ENCODE measurements at places on chromosomes 4 and X.

DNA sequence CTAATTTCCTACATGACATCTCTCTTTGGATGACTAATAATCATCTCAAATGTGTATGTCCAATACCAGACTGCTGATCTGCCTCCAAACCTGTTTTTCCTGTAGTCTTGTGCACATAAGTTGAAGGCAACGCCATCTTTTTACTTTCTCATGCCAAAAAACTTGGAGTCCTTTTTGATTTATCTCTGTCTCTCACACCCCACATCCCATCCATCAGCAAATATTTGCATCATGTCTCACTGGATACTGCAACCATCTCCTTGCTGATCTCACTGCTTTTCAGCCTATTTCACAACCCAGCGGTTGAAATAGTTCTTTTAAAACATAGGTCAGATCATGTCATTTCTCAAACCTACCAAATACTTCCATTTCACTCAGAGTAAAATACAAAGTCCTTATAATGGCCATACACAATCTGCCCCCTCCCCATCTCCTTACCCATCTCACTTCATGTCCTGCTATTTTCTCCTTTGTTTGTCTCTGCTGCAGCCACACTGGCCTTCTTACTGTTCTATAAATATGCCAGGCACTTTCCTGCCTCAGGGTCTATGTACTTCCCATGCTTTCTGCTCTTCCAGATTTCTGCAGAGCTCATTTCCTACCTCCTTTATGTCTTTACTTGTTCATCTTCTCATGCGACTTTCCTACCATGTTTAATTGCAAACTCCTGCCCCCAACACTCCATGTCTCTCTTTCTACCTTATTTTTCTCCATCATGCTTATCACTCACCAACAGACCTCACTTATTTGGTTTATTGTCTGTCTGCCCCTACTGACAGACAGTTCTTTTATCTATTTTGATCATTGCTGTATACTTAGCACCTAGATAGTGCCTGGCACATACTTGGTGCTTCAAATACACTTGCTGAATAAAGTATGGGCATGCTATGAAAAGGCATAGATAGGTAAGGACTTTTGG, 98.8 kb downstream of the ANXA3 start:
- DNase-seq, result no peak
- H3K27me3 ChIP-seq, result no peaks in the 10 kb centered on the region
- H3K27ac ChIP-seq, result no peak overlapping the region
- H3K4me3 ChIP-seq, result no peak overlapping the region

GRCh38 chr4:85715991-85716737, 241.2 kb downstream of the ARHGAP24 start:
- no peak for DNase-seq
- H3K4me1 ChIP-seq, result no peaks in the 10 kb centered on the region
- H3K27me3 ChIP-seq, result no peaks in the 10 kb centered on the region

DNA sequence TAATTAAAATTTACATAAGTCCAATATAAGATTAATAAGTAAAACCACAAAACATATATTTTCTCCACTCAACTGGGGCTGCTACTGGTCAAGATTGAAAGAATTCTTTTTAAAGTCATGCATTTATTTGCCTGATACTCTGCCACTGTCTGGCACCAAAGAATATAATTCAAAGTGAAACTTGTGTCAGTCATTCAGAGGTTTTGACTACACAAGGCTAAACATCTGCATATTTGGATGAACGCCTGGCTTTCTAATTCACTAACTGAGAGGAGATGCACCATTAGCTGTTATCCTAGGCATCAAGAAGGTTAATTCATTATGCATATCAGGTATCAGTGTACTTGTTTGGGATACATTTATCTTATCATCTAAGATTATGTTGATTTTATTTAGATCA, 598.5 kb downstream of the CENPC start:
- H3K27me3 ChIP-seq, result no peaks in the 10 kb centered on the region
- no peak overlapping the region for H3K4me3 ChIP-seq
- H3K27ac ChIP-seq, result no peak overlapping the region
- no peaks in the 10 kb centered on the region for H3K36me3 ChIP-seq

- H3K27ac ChIP-seq, result no peak overlapping the region
- H3K4me1 ChIP-seq, result no peaks in the 10 kb centered on the region
- no peak overlapping the region for H3K4me3 ChIP-seq
- H3K27me3 ChIP-seq, result no peaks in the 10 kb centered on the region
Measured at GRCh38 chr4:52102587-52102986, 51.5 kb downstream of the SPATA18 start.

- H3K27me3 ChIP-seq, result no peaks in the 10 kb centered on the region
- H3K27ac ChIP-seq, result no peak overlapping the region
- H3K4me3 ChIP-seq, result no peak overlapping the region
- no peaks in the 10 kb centered on the region for H3K4me1 ChIP-seq
- DNase-seq, result no peak
Measured at GRCh38 chr4:138537731-138538490, 295.8 kb upstream of the SLC7A11 start.

GRCh38 chr4:173492315-173492714, 37.7 kb downstream of the HAND2 start:
- no peak overlapping the region for H3K27ac ChIP-seq
- no peaks in the 10 kb centered on the region for H3K4me1 ChIP-seq
- H3K4me3 ChIP-seq, result no peak overlapping the region
- H3K27me3 ChIP-seq, result no peaks in the 10 kb centered on the region

DNA sequence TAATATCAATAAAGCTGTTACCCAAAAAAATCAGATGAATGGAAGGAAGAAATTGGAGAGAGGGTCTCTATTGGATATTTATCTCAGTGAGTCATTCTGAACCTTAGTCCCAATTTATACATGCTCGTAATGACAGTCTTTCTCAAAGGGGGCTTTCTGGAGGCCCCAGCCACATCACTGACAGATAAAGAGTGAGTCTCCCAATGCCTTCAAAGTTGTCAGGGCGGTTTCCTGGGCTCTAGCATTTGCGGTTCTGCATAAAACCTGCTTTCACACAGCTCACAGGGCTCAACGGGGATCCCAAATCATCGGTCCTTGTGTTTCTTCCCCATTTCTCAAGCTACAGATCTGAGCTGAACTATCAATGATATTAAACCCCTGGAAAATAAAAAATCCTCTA, 17.3 kb downstream of the TCEANC start:
- H3K36me3 ChIP-seq, result no peaks in the 10 kb centered on the region
- peak overlapping the region; percentile 93 for H3K27ac ChIP-seq
- H3K4me1 ChIP-seq, result peaks cover 34% of the 10 kb centered on the region
- H3K27me3 ChIP-seq, result no peaks in the 10 kb centered on the region
- H3K4me3 ChIP-seq, result no peak overlapping the region

DNA sequence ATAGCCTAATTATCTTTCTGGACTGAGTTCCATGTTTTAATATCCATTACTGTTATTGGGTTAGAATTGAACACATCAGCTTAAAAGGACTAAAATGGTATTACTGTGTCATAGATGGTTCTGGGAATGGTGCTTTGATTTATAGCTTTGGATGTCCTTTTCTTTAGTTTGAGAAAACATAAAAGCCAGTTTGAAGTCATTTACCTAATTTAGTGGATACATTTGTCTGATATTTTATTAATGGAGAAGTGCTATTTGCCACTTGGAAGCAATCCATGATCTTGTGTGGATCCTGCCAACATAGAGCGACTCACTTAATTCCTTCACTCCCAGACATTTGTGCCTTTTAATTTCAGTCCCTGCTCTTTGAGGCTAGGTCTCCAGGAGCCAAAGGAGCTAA, 212.4 kb upstream of the PACRGL start:
- H3K36me3 ChIP-seq, result no peaks in the 10 kb centered on the region
- H3K4me1 ChIP-seq, result no peaks in the 10 kb centered on the region
- H3K27ac ChIP-seq, result no peak overlapping the region
- no peak for DNase-seq
- H3K4me3 ChIP-seq, result no peak overlapping the region

- H3K27ac ChIP-seq, result no peak overlapping the region
- H3K36me3 ChIP-seq, result no peaks in the 10 kb centered on the region
- H3K4me1 ChIP-seq, result peaks cover 34% of the 10 kb centered on the region
- no peaks in the 10 kb centered on the region for H3K27me3 ChIP-seq
Measured at GRCh38 chr4:145493166-145493565, 11.5 kb downstream of the SMAD1 start.

- no peak overlapping the region for H3K4me3 ChIP-seq
- DNase-seq, result peak; percentile 49
- H3K4me1 ChIP-seq, result peaks cover 14% of the 10 kb centered on the region
- peaks cover 29% of the 10 kb centered on the region for H3K36me3 ChIP-seq
Measured at GRCh38 chrX:107712231-107713202, 63.1 kb downstream of the TSC22D3 start.

GRCh38 chr4:4762909-4763821, 96.3 kb upstream of the MSX1 start:
- no peak overlapping the region for H3K4me3 ChIP-seq
- H3K27me3 ChIP-seq, result no peaks in the 10 kb centered on the region
- H3K36me3 ChIP-seq, result no peaks in the 10 kb centered on the region
- no peak for DNase-seq
- no peak overlapping the region for H3K27ac ChIP-seq
- peaks cover 8% of the 10 kb centered on the region for H3K4me1 ChIP-seq

GRCh38 chrX:131633285-131633917, 89.5 kb downstream of the OR13H1 start:
- no peaks in the 10 kb centered on the region for H3K36me3 ChIP-seq
- no peak overlapping the region for H3K27ac ChIP-seq
- H3K27me3 ChIP-seq, result no peaks in the 10 kb centered on the region
- peak; percentile 51 for DNase-seq
- H3K4me3 ChIP-seq, result no peak overlapping the region

DNA sequence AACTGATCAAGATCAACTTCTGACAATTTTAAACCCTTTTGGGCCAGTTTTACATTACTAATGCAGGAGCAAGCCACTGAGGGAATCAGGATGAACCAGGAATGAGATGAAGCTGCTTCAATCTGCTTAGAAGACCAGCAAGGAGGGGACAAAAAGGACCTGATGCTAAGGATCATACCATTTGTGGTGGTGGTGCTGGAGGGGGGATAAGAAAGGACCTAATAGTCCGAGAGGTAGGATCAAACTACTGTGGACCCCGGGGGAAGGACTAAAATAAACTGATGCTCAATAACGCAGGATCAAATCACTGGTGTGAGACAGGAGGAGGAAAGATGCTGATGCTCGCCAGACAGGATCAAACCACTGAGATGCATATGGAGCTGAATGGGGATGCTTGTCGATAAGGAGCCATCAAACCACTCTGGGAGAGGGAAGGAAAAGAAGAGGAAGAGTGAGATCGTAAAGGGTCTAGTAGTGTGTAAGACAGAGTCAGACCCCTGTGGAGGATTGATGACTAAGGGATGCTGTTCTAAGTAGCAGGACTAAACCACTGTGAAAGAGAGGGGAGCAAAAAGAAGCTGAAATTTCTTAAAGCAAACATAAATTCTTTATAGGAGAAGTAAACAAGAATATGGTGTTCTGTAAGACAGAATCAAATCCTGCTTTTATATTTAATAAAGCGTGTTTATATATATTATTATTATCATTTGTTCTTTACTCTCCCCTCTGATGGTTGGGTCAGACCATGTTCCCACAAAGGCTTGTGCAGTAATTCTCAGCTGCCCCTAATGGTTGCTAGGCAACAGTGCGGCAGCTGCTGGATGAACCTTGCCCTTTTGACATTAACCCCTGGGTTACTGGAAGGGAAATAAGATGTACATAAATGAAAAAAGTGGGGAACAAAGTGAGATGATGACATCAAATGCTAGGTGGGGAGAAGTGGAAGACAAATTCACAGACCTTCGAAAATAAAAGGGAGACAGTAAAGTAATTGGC, 432.5 kb upstream of the FGF16 start:
- H3K27ac ChIP-seq, result no peak overlapping the region
- DNase-seq, result no peak
- no peak overlapping the region for H3K4me3 ChIP-seq
- no peaks in the 10 kb centered on the region for H3K27me3 ChIP-seq
- H3K36me3 ChIP-seq, result no peaks in the 10 kb centered on the region

Data from thyroid gland (tissue), 4 donors.